ENCODE measurements at places on chromosomes 7 and 10.

- no peak for DNase-seq
These were observed 1245.5 kb downstream of the GATA3 start for GRCh38 chr10:9299966-9300365.

DNA sequence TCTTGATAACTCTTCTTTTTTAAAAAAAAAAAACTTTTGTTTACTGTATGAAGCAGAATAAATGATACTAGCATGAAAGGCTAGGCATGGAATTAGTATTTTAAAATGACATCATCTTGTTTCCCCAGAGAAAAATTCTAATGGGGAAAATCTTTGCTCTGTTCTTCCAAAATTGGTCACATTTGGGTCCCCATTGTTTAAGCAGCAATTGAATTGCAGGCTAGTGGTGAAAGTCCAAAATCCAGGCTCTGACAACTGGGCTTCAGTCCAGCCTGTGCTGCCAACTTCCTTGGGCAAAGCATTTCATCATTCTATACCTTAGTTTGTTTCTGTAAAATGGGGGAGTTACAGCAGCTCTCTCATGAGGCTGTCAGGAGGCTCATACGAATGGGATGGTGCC lies 726.4 kb downstream of the KCNMA1 start:
- no peak for DNase-seq

GRCh38 chr7:158263964-158264748 lies 323.5 kb downstream of the PTPRN2 start:
- DNase-seq = no peak

DNA sequence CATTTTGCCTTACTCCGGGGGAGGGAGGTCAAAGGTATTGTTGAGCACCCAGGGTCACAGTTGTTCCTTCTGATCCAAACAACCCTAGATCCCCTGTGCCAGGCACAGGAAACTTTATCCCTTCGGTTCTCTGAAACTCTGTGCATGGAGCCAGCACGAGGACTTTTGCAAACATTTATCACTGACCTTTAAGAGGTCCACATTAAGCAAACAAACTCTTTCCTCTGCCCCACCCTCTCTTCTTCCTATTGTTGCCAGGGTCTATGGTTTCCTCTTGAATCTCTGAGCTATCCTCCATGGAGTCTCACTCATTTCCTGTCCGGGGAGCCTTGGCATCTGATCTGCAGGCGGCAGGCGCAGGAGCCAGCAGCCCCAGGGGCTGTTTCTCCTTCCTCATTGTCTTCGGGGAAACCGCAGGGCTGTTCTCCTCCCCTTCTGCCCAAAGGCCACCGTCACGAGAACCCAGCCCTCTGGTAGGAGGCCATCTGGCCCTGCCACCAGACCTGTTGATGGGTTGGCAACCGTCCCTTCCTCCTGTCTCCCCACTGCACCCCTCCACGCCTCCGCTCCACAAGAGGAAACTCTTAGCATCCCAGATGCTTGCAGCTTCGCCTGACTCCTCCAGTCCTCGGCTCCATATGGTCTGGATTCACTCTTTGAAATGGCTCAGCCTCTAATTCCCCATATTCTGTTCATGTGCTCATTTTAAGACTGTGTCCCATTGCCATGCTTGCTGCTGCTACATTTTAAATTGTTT lies 327.3 kb upstream of the NRP1 start:
- peak; percentile 72 for DNase-seq

GRCh38 chr7:65354263-65354662 lies 19.4 kb upstream of the ZNF92 start:
- DNase-seq = no peak

DNA sequence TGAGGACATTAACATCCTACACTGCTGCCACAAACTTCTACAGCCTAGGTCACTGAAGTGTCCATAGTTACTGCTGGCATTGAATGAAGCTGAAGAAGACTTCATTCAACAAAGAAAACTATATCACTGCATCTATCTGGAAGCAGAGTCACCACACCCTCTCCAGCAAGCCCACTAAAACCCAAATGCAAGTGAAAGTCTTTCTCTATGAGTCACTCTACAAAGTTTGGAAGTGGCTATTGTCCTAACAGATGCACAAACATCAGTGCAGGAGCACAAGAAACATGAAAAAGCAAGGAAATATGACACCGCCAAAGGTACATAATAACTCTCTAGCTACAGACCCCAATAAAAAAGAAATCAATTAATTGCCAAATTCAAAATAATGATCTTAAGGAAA lies 43.5 kb upstream of the CAMK2B start:
- DNase-seq = no peak

GRCh38 chr7:24857623-24858022 lies 100.4 kb upstream of the GSDME start:
- DNase-seq = no peak

DNA sequence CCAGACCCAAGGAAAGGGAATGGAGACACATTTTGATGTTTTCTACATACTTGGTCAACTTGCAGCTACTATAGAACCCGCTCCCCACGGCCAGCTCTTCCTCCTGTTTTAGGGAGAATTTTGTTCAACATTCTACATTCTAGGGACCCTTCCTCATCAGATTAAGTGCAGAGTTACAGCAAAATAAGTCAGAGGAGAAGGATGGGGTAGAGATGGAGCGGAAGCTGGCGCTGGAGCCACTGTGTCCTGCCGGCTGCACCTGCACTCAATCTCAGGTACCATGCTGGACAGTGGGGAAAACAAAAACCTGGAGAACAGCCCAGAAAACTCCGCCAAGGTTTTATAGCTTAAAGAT lies 79.4 kb upstream of the EN2 start:
- DNase-seq = no peak

DNA sequence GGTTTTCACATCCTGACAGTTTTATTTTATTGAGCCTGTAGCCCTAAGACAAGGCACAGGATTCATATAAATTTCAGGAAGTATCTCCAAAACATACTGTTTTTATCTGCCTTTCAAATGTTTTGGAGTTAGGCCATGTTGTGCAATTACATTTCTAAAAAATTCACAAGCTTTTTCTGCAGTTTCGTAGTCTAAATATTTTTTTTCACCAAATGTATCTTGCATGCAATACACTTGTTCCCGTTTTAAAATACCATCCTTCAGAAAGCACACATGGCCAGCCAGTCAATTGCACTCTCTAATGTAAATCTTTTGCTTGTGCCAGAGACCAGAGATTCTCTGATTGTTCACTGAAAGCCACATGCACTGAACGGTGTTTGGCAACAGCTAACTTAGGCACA lies 161.5 kb upstream of the PRKCQ start:
- no peak for DNase-seq

- DNase-seq = no peak
These were observed 48.1 kb upstream of the GLCCI1 start for GRCh38 chr7:7920481-7920880.
